Activated CD4-positive, CD25-positive, alpha-beta regulatory T cell treated with anti-CD3 and anti-CD28 coated beads, Interleukin-2, amount 50 U/mL, for 16 hours (primary cell): ENCODE measurements at places on chromosomes 7 and 10.

GRCh38 chr10:100100651-100101184, 19.0 kb upstream of the CPN1 start:
- DNase-seq = no peak

DNA sequence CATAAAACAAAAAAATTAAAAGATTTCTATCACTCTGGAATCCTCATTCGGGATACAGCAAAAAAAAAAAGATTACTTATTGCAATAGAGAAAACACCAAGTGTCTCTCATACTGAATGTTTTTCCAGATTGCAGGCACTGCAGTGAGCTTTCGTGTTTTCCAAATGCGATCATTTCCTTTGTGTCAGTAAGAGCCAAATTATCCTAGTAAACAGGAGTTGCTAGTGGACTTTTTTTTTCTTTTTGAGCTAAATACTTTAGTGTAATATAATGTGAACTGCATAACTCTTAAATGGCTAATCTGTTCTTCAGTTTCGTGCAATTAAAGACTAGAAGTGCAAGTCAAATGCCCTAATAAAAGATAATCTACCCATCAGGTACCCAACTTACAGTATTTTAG, 44.4 kb upstream of the TOMM7 start:
- DNase-seq = no peak

- DNase-seq = no peak
Observed at GRCh38 chr10:132016514-132016913, 34.8 kb upstream of the BNIP3 start.

- no peak for DNase-seq
Observed at GRCh38 chr10:50855461-50855860, 30.0 kb downstream of the A1CF start.

DNA sequence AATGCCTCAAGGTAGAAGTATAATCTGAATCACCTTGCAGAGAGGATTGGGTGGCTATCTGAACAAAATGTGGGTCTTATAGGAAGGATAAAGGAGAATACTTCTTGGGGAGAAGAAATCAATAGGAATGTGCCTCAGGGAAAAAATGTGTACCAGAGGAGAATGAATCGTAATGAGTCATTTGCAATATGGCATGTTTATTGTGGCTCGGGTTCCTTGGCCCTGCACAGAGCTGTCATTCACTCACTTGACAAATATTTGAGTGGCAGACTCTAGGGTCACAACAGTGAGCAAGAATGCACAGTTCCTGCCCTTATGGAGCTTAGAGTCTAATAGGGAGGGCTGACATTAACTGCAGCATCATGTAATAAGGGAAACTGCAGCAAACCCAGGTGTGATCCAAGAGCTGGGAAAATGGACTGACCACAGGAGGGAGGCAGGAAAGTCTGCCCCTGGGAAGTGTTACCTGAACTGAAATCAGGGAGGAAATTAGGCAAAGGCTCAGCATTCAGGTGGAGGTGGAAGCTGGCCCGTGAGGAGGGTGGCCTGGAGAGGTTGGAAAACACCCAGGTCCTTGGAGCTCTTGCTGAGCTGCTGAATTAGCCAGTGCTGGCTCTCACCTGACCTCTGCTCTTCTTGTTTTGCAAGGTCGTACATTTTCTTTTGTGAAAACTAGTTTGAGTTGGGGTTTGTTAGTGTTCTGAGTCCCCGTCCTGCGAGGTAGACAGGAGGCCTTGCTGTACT, 203.9 kb downstream of the FRMD4A start:
- DNase-seq = no peak

DNA sequence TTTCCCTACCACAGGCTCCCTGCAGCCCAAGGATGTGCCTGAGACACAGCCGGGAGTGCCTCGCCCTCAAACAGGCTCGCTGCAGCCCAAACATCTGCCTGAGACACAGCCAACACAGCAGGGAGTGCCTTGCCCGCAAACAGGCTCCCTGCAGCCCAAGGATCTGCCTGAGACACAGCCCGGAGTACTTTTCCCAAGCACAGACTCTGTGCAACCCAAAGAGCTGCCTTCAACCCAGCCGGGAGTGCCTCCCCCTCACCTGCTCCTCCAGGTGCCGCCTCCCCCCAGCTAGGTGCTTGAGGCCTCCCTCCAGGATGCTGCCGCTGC, 42.9 kb downstream of the ANTXRL start:
- DNase-seq = no peak

GRCh38 chr7:1951159-1951536, 281.1 kb downstream of the ELFN1 start:
- no peak for DNase-seq

- no peak for DNase-seq
Observed at GRCh38 chr7:46963719-46964118, 618.2 kb downstream of the TNS3 start.

GRCh38 chr7:28958235-28958979, at the start of gene TRIL:
TRIL (minus strand) TSS chr7:28958330; CDS start chr7:28958046, 284 bp downstream.
- no peak for DNase-seq

GRCh38 chr10:86962136-86962980, 4.0 kb downstream of the SNCG start:
- DNase-seq = no peak

DNA sequence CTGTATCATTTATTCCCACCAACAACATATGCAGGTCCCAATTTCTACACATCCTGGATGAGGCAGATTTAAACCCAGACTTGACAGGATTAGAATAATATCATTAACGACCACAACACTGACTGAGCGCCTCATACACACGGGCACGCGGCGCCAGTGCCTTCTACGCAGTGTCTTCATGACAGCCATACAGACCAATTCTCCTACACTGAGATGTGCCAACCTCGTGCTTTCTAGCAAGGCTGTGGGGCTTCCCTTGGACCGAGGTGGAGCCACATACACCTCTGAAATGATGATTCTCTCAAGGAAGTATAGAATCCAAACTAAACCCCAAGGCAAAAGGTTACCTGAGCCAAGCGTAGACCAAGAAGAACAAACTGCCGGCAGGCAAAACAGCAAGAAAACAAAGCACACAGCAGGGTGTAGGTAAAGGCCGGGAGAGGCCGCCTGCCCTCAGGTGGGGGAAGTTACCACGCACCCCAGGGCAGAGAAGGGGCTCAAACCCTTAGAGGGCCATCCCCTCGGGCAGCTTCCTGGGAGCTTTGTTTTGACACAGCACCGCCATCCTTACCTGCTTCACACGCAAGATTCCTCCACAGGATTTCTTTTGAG, 75.8 kb downstream of the DLG5 start:
- no peak for DNase-seq

DNA sequence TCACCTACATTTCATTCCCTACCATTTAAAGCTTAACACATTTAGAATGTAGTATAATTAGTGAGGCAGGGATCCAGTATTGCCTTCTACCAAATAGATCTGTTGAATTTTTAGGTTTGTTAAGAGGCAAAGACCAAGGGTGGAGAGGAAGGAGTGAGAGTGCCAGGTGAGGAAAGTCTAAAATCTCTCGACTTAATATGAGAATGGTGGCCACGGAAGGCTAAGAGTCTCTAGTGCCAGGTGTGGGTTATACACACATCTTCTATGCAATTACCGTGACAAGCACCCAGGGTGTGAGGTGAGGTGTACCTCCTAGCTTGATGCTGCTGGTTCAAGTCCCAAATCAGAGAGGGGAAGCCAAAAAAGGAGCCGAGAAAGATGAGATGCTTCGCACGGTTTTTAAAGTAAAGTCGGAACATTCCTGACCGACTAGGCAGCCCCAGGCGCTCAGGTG, 439 bp downstream of the IQUB start:
- DNase-seq = no peak

DNA sequence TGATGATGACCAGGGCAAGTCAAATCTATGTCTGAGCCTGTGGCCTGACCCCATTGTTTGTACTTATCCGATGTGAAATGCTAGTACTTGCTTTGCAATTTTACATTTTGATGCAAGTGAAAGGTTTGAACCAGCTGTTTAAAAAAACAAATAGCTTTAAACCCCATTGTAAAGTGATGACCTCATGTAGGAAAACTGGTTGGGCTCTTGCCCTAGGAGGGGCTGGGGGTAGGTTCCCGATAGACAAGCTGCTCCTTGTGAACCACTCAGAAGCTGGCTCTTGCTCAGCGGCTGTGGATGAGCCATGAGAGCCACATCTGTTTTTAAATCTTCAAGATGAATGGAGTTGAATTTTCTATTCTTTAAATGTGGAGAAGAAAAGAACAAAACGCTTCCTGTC, 185.3 kb downstream of the WDR11 start:
- no peak for DNase-seq

DNA sequence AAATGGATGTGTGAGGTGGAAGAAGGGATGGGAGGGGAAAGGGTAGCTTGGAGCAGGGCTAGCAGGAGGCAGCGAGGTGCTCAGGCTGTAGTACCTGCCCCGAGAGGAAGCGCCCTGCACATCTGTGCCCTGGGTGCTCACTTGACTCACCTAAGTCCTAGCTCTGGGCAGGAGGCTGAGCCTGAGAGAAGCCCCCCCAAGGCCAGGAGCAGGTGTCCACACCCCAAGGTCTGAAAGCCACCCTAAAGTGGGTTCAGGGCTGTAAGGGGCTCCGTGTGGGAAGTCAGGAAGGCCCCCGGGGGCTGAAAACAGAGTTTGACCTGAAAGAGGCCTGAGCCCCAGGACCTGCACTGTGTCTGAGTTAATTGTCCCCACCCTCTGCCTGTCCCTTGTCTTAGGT, 95.8 kb upstream of the PODXL start:
- DNase-seq = no peak
